CD8-positive, alpha-beta memory T cell (primary cell): ENCODE measurements at places on chromosomes 6 and 20. TPM values are rescaled to one million over a fixed set of nuclear protein-coding genes. Genes with fewer than 3 reads are reported as not detected.

The ARFGEF3 gene
- 0.11 TPM for total RNA-seq

The RAET1L gene
- not detected for total RNA-seq

The COL21A1 gene
- total RNA-seq: not detected

The BPIFA1 gene
- not detected for total RNA-seq

The BCL2L1 gene
- 328 TPM for total RNA-seq

The RAB44 gene
- total RNA-seq: not detected

The RPL10A gene
- 1,739 TPM for total RNA-seq

The RSPO3 gene
- total RNA-seq: not detected

The HSD17B8 gene
- 23.5 TPM for total RNA-seq

The MATN4 gene
- not detected for total RNA-seq

The BPIFB1 gene
- not detected for total RNA-seq

The GID8 gene
- total RNA-seq: 45.5 TPM

The NCOA5 gene
- 34.9 TPM for total RNA-seq

The PHACTR1 gene
- 0.04 TPM for total RNA-seq

The SYNCRIP gene
- 247 TPM for total RNA-seq

The TFAP2A gene
- not detected for total RNA-seq

The GDAP1L1 gene
- not detected for total RNA-seq

The VARS2 gene
- total RNA-seq: 82.4 TPM

The PRR18 gene
- total RNA-seq: 0.07 TPM

The TAAR6 gene
- not detected for total RNA-seq

The WFDC10B gene
- total RNA-seq: not detected

The SNX3 gene
- total RNA-seq: 75.8 TPM

The FKBP1A gene
- 274 TPM for total RNA-seq

The CCDC170 gene
- total RNA-seq: not detected

The DACT2 gene
- total RNA-seq: not detected
